MV-4-11 (cell line): ENCODE measurements at places on chromosomes 13 and 19.

DNA sequence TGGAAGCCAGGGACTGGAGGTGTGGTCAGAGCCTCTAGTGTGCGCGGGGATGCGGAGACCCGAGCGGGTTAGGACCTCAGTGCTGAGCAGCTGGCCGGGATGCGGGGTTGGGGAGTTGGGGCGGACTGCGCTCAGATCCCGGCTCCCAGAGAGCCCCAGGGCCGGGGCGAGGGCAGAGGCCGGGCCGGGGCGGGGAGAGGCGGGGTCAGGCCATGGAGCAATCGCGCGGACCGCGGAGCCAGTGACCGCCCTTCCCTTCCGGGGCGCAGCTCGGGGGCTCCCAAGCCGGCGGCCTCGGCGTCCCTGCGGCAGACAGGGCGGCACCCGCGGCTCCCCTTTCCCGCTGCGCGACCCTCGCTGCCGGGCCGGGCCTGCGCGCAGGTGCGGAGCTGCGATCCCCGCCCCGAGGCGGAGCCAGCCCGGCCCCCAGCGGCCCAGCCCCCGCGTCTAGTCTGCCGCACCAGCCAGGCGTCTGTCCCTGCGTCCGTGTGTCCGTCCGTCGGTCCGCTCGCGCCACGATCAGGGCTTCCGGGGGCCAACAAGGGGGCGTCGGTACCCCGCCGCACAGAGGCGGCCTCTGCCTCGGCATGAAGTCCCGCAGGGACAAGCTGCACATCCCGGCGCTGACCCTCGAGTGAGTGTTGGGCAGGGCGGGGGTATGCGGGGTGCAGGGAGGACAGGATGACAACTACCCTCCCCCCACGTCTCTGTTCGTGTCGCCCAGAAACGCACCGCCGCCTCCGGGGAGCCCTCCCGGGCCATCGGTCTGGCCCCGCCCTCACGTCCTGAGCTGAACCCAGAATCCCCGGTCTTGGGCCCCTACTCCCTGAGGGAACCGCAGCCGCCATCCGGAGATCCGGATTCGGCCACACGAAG, 12.4 kb downstream of the MAST3 start:
- DNase-seq = peak; percentile 25

- no peak for DNase-seq
Observed at GRCh38 chr13:38830442-38831045, 143.7 kb downstream of the FREM2 start.

- DNase-seq = no peak
Observed at GRCh38 chr13:51249770-51250741, 27.9 kb downstream of the FAM124A start.

DNA sequence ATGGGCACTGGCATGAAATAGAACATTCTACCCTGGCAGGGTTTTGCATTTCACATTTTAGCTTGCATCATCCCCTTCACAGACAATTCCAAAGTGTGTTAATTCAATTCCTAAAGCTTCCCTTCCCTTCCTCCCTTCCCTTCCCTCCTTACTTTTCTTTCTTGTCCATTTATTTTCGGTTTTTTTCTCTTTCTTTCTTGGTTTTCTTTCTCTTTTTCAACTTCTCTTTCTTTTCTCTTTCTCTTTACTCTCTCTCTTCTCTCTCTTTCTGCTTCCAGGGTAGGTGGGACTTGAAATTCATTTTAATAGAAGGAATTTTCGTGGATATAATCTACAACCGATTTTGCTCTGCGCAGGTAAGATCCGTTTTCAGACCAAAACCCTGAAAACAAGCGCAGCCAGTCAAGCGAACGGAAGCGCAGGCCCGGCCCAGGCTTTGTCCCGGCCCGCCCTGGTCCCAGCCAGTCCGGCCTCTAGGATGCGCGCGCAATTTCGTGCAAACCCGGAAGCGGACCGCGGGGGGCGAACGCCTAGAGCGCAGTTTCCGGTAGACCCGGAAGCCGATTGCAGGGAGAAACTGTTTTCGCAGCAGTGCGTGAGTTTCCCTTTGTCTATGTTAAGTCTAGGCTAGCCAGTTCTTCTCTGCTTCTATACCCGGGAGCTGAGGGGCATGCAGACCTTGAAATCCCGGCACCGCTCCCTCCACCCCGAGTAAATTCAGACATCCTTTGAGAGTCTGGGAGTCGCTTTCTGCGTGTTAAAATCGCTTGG, at the start of gene ZNF528:
ZNF528 (plus strand) TSS at position 540 of the 771 bp plus-strand sequence. CDS start 4,165 bp downstream, outside the sequence.
- peak; percentile 96 for DNase-seq

DNA sequence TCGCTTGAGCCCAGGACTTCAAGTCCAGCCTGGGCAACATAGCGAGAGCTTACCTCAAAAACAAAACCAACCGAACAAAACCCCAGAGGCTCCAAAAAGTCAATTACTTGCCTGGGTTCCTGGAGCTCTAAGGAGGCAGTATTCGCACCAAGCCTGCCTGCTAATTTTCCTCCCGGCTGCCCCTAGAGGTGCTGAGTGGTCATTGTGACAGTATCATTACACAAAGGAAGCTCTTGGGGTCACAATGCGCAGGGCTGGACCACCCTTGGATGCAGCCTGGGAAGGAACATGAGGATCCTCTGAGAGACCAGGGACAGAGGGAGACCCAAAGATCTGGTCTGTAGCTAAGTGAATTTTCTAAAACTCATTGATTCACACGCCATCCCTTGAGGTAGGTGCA, 8.5 kb upstream of the PEX11G start:
- DNase-seq = peak; percentile 47

DNA sequence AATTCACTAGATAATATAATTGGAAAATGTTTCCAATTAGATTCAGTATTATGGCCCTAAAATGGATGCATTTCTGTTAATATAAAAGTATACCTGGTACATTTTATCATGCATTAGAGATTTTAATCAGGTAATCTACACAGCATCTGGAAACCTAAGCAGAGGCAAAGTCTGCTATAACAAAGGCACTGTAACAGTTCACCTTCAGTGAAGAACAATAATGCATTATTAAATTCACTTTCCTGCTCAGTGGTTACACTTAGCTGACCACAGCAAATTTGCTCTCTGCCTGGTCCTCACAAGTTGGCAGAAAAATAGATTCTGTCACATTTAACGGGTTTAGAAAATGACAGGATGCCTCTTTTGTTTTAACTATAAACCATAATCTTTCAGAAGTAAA, 326.9 kb downstream of the DACH1 start:
- no peak for DNase-seq

DNA sequence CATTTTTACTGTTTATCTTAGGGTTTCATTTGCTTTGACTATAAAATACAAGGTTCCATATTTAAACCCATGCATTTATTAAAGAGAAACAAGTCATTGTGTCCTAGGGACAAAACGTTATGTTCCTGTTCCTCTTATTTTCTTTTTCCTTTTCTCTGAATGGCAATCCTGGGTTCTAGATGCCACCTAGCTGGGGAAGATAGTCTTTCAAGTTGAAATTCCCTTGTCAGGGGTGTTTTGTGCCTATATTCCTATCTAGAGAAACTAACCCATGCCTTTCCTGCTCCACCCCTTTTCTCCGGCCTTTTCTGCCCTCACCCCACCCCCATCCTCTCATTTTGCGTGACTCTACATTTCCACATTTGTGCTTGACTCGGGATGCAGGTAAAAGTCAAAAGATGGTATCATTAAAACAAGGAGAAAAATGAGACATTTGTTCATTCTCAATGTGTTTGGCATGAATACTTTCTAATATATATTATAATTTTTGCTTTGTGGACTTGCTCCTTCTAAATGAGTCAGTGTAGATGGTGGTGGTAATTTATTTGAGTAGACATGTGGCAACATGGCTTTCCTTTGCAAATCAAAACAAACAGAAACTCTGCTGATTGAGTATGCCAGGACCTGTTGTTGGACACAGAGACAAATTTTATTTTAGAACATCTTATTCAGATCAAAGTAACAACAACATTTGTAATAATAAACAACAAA, 26.8 kb upstream of the STARD13 start:
- peak; percentile 18 for DNase-seq

- DNase-seq = peak; percentile 41
Observed at GRCh38 chr13:26971990-26972887, 199.4 kb downstream of the USP12 start.

GRCh38 chr13:59236309-59236919, 927.3 kb downstream of the DIAPH3 start:
- DNase-seq = no peak

DNA sequence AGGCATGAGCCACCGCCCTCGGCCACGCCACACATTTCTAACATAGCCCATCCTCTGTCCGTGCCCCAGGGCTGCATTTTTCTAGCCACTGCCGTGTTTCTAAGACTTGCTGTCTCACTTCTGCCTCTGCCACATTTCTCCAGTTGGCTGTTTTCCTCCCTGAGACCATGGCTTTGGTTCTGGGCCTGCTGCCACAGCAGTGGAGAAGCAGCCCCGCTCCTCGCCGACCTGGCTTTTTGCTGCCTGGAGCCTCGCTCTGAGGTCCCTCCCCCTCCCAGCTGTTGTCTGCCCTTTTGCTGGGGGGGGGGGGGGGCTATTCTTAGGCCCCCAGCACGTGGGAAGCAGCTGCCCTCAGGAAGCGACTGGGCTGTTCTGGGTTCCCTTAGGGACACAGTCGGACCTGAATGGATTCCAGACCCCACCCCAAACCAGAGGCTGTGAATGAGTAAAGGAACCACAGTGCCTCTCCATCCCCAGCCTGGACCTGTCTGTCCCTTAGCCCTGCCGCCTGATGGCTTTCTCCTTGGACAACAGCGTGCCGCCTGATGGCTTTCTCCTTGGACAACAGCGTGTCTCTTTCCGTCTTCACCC, 3.3 kb downstream of the GYS1 start:
- no peak for DNase-seq

DNA sequence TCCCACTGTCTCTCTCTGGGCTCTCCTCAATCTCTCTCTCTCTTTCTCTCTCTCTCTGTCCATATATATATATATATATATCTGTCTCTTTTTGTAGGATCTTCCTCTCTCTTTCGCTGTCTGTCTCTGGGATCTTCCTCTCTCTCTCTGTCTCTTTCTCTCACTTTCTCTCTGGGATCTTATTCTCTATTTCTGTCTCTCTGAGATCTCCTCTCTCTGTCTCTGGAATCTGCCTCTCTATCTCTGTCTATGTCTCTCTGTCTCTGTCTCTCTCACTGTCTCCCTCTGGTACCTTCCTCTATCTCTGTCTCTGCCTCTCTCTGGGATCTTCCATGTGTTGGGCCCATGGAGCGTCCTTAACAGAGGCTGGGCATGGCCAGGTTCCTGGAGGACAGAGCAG, 3.4 kb downstream of the ATP1A3 start:
- no peak for DNase-seq

DNA sequence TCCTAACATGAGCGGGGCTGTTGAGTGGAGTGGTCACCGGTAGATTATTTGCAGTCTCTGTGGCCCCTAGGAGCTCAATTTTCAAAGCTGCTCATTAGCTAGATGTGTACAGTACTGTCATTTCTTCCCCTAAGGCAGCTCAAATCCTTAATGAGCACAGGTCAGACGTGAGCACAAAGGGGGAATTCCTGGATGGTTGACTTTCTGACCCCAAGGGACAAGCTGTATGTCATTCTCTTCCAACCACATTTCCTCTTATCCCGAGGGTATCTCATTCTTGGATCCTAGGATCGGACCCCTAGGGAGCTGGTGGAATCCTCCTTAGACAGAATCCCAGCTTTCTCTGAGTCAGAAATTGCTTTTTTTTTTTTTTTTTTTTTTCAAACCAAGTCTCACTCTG, 5.7 kb upstream of the OR7G3 start:
- no peak for DNase-seq

GRCh38 chr13:48678316-48678715, 24.6 kb downstream of the CYSLTR2 start:
- no peak for DNase-seq

DNA sequence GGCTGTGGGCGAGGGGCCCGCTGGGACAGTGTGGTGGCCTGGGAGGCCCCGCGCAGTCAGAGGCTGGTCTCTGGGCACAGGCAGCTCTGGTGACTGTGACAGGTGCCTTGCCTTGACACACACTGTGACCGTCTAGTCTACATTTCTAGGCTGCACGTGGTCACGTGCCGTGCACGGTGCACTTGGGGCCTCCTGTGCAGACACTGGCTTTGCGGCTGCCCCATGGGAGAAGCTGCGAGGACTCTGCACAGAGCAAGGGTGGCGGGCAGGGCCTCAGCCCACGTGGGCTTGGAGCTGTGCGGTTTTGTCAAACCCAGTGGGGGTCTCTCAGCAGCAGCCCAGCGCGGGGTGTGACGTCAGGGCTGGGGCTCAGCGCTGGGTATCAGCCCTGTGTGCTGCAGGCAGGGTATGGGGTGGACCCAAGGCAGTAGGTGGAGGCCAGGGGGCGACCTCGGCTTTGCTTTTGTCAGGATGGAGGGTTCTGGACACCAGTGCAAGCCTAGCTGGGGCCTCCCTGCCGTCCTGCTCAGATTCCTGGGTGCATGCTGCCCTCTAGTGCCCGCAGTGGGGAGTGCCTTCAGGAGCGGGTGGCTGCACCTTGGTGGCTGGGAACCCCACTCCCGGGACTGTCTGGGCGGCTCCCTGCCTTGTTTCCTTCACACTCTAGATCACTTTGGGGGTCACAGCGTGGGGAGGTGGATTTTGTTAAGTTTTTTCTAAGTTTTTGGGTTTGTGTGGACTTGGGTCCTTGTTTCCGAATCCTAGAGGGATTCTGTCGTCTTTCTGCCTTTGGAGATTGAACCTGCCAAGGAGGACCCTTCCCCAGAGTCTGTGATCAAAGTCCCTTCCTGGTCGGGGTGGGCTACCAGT, 62.6 kb downstream of the KDM4B start:
- DNase-seq = peak; percentile 70

- no peak for DNase-seq
Observed at GRCh38 chr13:36310417-36311108, 12.9 kb upstream of the CCDC169 start.

DNA sequence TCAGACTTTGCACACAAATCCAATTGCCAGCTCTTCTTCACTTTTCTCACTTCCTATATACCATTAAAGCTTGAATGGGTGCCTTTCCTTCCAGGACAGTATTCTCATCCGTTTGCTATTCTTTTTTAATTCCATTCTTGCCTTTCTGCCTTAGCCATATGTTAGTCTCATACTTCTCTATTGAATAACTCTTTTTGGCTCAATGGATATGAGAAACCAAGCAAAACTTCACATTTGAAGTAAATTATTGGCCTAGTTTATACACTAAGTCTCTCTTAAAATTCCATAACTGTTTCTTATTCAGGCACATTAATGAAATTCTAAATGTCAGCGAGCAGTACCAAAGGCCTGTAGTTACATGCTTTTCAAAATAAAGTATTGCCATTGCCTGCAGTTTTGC, 129.6 kb upstream of the FRY start:
- no peak for DNase-seq

GRCh38 chr13:49253310-49253709, 5.6 kb downstream of the CDADC1 start:
- no peak for DNase-seq

- no peak for DNase-seq
Observed at GRCh38 chr13:23956106-23956505, 58.8 kb upstream of the C1QTNF9B start.

DNA sequence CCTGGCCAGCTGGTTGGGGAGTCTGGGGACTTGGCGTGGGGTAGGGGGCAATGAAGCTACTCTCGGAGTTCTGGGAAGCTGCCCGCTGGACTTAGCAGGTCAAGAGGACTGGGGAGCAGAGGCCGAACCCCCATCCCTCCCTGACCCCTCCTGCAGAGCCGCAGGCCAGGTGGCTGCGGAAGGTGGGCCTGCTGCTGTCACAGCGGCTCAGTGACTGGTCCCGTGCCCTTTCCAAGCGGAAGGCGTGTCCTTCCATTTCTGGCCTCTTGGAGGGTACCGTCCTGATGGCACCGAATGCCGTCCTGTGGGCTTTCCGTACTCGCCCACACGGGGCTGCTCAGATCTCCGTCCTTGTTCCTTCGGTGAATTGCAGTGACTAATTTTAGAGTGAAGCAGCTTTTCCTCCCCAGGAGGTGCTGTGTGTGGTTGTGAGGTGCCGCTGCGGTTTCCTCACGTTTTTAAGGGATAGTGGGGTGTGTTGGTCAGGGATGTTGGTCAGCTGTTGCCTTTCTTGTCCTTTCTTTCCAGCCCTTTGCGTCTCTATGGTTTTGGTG, 20.8 kb downstream of the DOT1L start:
- no peak for DNase-seq

GRCh38 chr13:54802226-54802625, 1773.6 kb downstream of the OLFM4 start:
- no peak for DNase-seq
